Caco-2 (cell line): ENCODE measurements at places on chromosomes 13 and 19.

DNA sequence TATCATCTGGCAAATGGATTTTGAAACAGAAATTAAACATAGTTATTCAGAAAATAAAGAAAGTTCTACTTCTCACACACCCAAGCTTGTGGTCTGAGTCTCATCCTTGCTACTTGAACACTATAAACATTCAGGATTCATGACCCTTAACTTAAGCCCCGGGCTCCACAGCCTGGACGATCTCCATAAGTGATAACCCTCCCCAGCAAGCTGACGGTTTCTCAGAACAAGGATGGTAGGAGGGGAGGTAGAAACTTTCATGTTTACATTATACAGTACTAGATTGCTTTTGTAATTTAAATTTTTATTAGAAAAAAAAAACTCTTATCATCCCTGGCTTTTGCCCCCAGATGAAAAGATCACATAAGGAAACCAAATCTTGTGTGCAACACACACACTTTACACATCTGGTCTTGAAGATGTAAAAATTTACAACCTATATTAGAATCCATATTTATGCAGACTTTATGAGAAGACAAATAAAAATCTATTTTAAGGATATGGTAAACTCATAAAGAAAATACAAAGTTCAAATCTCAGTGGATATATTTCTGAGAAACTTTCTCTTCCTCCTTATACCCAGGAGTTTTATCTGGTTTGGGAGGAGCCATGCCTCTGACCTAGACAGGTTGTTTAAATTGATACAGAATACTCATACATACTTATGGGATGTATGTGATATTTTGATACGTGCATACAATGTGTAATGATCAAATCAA, 20.0 kb upstream of the ATP12A start:
- DNase-seq = no peak

- DNase-seq = no peak
Measured at GRCh38 chr13:64639206-64639605, 2590.9 kb downstream of the PCDH9 start.

DNA sequence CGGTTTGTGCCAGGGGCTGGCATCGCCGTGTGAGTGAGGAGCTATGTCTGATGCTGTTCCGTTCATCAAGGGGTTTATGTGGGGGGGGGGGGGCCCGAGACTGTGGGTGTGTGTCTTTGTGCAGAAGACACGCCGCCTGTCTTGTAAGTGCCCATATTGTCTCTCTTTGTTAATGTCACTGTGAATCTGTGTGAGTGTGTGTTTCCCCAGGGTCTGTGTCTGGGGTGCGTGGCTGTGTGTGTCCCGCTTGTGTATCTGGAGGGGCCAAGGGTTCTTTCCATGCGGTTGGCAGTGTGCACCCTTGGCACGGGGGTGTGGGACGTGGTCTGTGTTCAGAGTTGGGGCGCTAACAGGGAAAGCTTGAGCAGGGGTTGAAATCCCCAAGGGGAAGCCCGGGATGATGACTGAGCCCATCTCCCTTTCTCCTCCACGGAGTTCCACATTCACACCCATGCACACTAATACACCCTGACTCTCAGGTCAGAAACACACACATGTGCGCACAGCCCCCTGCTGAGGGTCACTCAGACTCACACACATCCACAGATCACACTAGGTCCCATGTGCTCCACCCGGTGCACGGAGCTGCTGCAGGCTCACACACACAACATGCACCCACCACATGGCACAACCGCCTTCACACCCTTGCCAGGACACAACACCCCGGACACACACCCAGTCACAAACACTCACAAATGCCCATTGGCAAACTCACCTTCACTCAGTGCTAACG, 1.8 kb downstream of the NCAN start:
- no peak for DNase-seq

- peak; percentile 97 for DNase-seq
Measured at GRCh38 chr19:29941828-29942403, at the start of gene URI1. URI1 (plus strand) TSS chr19:29942239; CDS start chr19:29942548, 309 bp downstream.

- DNase-seq = no peak
Measured at GRCh38 chr19:38919837-38920601, 8.0 kb upstream of the CCER2 start.

- no peak for DNase-seq
Measured at GRCh38 chr19:48883726-48884125, 11.5 kb downstream of the PPP1R15A start.

- DNase-seq = no peak
Measured at GRCh38 chr13:47610687-47611086, 390.4 kb downstream of the SUCLA2 start.

GRCh38 chr19:49807058-49807903, 5.8 kb downstream of the FUZ start:
- no peak for DNase-seq

- peak; percentile 56 for DNase-seq
Measured at GRCh38 chr13:73849292-73849691, 284.9 kb downstream of the KLF12 start.

- no peak for DNase-seq
Measured at GRCh38 chr19:2333027-2333806, 4.7 kb downstream of the SPPL2B start.

GRCh38 chr19:9627856-9628255, 6.8 kb upstream of the ZNF561 start:
- no peak for DNase-seq

DNA sequence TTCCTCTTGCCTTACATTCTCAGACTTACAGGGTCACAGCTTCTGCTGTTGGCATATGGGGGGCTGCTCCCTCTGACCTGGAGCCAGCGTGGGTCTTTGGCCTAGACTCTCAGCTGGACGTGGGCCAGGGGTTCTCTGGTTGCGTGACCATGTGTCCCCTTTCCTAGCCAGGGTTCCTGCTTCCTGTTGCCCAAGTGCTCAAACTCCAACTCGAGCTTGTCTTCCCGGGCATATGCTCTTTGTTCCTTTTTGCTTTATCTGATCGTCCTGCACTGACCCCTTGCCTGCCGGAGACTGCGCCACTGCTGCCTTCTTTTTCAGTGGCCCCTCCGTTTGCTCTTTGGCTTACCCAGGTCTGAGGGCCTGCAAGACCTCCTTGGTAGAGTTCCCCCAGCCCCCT, 25.3 kb upstream of the GPR183 start:
- DNase-seq = no peak

DNA sequence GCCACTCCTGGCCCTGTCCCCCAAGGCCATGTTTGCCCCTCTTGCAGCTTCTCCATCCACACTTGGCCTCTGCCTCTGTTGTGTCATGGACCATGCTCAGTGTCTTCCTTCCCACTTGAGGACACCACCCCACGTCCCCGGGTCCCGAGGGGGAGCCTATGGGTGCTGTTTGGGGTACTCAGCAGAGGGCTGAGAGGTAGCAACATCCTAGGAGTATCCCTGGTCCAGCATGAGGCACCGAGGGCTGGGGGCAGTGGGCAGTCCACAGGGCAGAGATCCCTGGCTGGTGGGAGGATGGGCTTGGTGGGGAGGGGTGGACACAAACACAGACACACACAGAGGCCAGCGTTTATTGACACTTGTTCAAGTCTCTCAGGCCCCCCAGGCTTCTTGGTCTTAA, 1.7 kb downstream of the COX7A1 start:
- no peak for DNase-seq

GRCh38 chr13:44274771-44275205, 98.8 kb upstream of the SERP2 start:
- DNase-seq = no peak

- no peak for DNase-seq
Measured at GRCh38 chr13:84126671-84127171, 244.4 kb upstream of the SLITRK1 start.

- DNase-seq = no peak
Measured at GRCh38 chr19:51201712-51202111, 23.2 kb upstream of the CD33 start.

GRCh38 chr19:41691268-41691970, 3.3 kb upstream of the CEACAM7 start:
- DNase-seq = no peak

- DNase-seq = no peak
Measured at GRCh38 chr13:44303681-44304432, 69.8 kb upstream of the SERP2 start.
